ENCODE measurements at places on chromosomes 3 and 15. TPM values are rescaled to one million over a fixed set of nuclear protein-coding genes. Genes with fewer than 3 reads are reported as not detected.

DNA sequence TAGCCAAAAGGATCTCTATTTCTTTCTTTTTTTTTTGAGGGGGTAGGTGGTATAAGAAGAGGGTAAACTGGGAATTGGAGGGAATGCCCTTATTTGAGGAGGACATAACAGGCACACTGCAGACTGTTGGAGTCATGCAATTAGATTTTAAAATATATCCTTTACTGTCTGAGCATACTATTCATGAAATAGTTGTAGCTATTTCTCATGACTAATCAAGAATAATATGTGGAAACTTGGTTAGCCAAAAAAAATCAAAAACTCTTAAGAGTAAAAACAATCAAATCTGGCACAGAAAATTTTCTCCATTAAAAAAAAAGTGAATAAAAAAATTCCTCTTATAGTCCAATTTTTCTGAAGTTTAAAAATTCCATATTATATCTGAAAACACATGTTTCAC is 174.9 kb downstream of the SCAPER start:
- H3K4me3 ChIP-seq: no peak overlapping the region
- DNase-seq: no peak
- H3K27ac ChIP-seq: no peak overlapping the region
- H3K27me3 ChIP-seq: no peaks in the 10 kb centered on the region
- H3K36me3 ChIP-seq: peaks cover 10% of the 10 kb centered on the region
- no peaks in the 10 kb centered on the region for H3K4me1 ChIP-seq

- no peaks in the 10 kb centered on the region for H3K27me3 ChIP-seq
- DNase-seq: no peak
- H3K4me3 ChIP-seq: no peak overlapping the region
- H3K27ac ChIP-seq: no peak overlapping the region
- H3K4me1 ChIP-seq: no peaks in the 10 kb centered on the region
These were observed 62.3 kb upstream of the PLSCR4 start for GRCh38 chr3:146313031-146313745.

- no peak overlapping the region for H3K27ac ChIP-seq
- no peaks in the 10 kb centered on the region for H3K27me3 ChIP-seq
- DNase-seq: no peak
- no peak overlapping the region for H3K4me3 ChIP-seq
- no peaks in the 10 kb centered on the region for H3K36me3 ChIP-seq
These were observed 847.7 kb downstream of the EPHA3 start for GRCh38 chr3:89955156-89955555.

DNA sequence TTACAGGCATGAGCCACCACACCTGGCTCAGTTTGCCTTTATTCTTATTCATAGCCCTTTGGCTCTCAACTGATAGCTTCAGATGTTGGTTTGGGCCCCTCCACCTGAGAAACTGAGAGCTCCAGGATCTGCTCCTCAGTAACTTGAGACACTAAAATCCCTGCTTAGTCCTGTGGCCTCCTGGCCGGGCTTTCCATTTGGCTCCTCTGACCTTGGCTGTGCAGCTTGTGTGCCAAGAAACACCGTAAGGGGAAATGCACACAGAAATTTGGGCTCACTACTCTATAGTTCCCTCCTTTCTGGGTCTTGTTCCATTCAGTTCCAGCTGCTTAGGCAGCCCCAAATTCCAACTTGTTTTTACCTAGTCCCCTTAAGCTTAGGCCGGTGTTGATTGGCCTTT is 24.9 kb downstream of the NIPA2 start:
- no peak overlapping the region for H3K4me3 ChIP-seq
- no peaks in the 10 kb centered on the region for H3K27me3 ChIP-seq
- H3K27ac ChIP-seq: no peak overlapping the region
- no peak for DNase-seq
- H3K36me3 ChIP-seq: peaks cover 85% of the 10 kb centered on the region
- no peaks in the 10 kb centered on the region for H3K4me1 ChIP-seq

- H3K4me1 ChIP-seq: peaks cover 23% of the 10 kb centered on the region
- H3K4me3 ChIP-seq: no peak overlapping the region
- H3K27ac ChIP-seq: no peak overlapping the region
- no peak for DNase-seq
- H3K27me3 ChIP-seq: no peaks in the 10 kb centered on the region
These were observed 238.0 kb upstream of the LRTM1 start for GRCh38 chr3:55165704-55166405.

- H3K36me3 ChIP-seq: no peaks in the 10 kb centered on the region
- no peak overlapping the region for H3K4me3 ChIP-seq
- DNase-seq: no peak
- no peak overlapping the region for H3K27ac ChIP-seq
These were observed 413.7 kb downstream of the LPP start for GRCh38 chr3:188567478-188568195.

DNA sequence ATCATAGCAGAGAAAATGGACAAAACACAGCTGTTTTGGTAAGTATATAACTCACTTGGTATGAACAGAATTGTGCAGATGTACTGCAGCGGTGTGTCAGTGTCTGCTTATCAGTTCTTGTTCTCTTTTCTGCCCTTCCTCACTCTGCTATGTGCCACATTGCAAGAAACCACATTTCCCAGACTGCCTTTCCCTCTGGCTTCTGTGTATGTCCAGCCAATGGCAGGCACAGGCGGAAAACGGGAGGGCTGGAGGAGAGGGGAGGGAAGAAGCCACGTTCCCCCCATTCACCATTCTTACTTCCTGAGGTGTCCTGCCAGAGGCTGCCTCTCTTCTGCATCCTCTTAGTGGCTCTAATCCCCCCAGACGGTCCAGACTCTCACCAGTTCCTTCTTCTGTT is 15.4 kb downstream of the HHLA2 start:
- no peak for DNase-seq
- H3K27ac ChIP-seq: no peak overlapping the region
- H3K4me3 ChIP-seq: no peak overlapping the region
- H3K27me3 ChIP-seq: no peaks in the 10 kb centered on the region
- no peaks in the 10 kb centered on the region for H3K4me1 ChIP-seq

DNA sequence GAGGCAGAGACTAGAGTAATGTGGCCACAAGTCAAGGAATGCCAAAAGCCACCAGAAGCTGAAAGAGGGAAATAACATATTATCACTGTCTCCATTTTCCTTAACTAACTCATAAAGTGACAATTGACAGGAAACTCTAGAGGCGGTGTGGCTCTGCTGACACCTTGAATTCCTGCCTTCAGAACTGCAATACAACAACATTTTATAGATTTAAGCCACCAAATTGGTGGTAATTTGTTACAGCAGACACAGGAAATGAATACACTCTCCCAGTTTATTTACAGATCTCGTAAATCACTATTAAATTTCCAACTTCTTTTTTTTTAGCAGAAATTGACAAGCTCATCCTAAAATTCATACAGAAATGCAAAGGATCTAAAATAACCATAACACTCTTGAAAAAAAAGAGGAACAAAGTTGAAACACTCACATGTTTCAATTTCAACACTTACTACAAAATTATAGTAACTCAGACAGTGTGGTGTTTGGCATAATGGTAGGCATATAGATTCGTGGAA is 449.9 kb downstream of the OTOL1 start:
- no peaks in the 10 kb centered on the region for H3K36me3 ChIP-seq
- H3K4me1 ChIP-seq: no peaks in the 10 kb centered on the region
- no peak overlapping the region for H3K27ac ChIP-seq
- DNase-seq: no peak
- no peaks in the 10 kb centered on the region for H3K27me3 ChIP-seq

DNA sequence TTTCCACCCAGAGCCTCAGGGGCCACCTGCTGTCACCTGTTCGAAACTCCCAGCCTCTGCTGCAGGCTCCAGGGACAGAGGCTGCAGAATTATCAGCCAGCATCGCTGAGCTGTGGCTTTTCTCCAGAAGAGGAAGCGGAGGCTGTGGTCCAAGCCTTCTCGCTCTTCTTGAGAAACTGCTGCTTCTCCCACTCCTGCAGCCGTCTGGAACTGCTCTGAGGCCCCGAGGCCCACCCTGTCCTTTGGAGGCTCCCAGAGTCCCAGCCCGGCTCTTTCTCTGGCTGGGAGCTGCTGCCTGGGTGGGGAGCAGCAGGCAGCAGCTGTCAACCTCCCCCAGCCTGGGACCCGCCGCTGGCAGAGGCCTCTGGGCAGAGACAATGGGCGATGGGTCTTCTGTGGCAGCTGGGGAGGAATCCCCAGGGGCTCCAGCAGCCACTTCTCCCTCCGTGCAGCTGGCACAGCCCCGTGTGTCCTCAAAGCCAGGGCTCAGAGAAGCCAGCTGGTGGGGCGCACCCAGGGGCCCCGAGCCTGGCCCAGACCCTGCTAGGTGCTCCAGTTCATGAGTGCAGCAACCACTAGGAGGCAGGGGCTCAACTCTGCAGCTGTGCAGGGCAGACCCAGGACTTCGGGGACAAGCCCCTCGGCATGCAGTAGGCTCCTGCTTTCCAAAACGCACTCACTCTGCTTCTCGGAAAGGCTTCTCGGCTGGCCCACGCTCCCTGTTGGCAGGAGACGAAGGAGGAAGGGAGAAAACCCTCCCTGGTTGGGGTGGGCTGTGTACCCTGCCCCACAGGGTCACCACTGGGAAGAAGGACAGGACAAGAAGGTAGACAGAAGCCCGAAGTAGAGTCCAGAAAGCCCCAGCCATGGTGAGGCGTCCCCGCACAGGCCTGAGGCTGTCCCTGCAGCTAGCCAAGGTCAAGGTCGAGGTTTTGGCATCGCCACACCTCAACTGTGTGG is 49.9 kb upstream of the FURIN start:
- peak; percentile 74 for DNase-seq
- no peaks in the 10 kb centered on the region for H3K27me3 ChIP-seq
- no peak overlapping the region for H3K4me3 ChIP-seq
- H3K36me3 ChIP-seq: no peaks in the 10 kb centered on the region
- H3K4me1 ChIP-seq: no peaks in the 10 kb centered on the region

DNA sequence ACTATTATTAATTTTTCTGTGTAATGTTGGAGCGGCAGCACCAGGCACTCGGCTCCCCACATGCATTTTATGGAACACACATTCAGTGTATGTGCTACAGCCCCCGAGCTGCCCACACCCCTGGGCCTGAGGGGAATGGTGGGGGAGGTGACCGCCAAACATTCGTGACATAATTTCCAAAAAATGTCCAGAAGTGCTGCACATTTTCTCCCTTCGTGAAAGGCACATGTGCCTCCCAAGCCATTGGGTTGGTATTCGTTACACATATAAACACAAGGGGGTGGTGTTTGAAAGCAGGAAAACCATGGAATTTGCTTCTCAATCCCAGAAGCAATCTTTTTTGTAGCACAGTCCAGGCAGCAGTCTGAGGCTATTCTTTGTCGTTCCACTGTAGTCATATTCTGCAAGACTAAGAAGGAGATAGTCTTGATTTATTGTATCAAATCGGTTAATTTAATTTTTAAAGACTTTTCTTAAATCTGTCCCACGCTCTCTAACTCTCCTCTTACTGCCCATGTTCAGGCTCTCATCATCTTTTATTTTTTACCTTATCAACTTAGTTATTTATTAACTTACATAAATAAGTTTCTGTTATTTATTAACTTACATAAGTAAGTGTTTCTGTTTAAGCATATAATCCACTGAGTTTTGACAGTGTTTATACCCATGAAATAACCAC is 39.2 kb upstream of the POLR2M start:
- DNase-seq: no peak
- no peaks in the 10 kb centered on the region for H3K36me3 ChIP-seq
- peaks cover 15% of the 10 kb centered on the region for H3K4me1 ChIP-seq

DNA sequence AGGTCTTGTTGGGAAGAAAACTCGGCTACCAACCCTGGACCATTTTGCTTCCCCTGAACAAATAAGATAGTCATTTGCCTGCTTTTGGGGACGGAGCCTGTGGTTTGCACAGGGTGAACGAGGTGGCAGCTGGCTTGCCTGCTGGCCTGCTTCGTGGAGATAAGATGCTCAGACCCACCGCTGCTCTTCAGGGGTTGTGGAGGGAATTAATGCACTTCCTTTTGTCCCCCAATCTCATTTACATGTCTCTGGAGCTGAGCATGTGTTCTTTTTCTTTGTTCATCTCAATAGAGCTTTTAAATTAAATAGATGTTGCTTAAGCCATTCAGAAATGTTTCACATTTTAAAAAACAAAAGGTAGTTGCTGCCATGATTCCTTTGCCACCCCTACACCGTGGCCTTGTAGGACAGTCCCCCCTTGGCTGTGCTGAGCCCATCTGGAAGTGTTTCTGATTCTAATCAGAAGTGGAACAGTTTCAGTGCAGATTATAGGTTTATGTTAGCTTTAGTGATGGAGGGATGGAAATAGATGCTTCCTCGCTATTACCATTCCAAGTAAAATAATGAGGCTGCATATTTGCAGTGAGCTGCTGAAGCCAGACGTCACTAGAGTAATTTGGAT is 25.6 kb downstream of the APBA2 start:
- no peak overlapping the region for H3K4me3 ChIP-seq
- H3K36me3 ChIP-seq: no peaks in the 10 kb centered on the region
- H3K4me1 ChIP-seq: no peaks in the 10 kb centered on the region
- no peak overlapping the region for H3K27ac ChIP-seq

GRCh38 chr3:104438706-104439105 is 928.0 kb upstream of the ALCAM start:
- H3K4me3 ChIP-seq: no peak overlapping the region
- H3K4me1 ChIP-seq: peaks cover 10% of the 10 kb centered on the region
- no peak overlapping the region for H3K27ac ChIP-seq
- H3K36me3 ChIP-seq: no peaks in the 10 kb centered on the region

- H3K4me1 ChIP-seq: no peaks in the 10 kb centered on the region
- H3K4me3 ChIP-seq: no peak overlapping the region
- no peaks in the 10 kb centered on the region for H3K36me3 ChIP-seq
- no peak overlapping the region for H3K27ac ChIP-seq
- no peak for DNase-seq
These were observed 79.8 kb upstream of the SOX2 start for GRCh38 chr3:181631901-181632300.

DNA sequence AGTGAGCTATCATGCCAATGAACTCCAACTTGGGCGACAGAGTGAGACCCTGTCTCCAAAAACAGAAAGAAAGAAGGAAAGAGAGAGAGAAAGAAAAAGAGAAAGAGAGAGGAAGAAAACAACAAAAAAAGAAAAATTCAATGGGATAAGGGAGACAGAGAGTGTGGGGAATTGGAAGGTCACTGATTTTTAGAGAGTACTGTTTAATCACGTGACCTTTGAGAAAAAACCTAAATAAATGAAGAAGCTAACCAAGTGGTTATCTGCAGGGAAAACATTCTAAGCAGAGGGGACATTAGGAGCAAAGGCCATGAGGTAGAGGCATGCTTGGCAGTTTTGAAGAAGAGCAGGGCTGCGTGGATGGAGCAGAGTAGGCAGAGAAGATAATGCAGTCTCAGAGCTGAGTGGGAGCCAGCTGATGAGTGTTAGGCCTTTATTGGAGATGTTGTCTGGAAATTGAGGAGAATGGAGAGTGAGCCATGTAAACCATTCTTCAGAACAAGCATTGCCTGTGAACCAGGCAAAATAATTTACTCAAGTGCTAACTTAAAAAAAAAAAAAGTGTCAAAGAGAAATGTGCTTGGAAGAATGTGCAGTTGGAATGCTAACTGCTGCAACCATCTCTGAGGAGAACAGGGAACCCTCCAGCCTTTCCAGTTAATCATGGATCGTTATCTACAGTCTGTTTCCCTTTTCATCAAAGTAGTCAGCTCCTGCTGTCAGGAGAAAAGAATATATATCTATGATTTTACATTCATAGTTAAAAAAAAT is 377.3 kb upstream of the SEMA6D start:
- no peak overlapping the region for H3K4me3 ChIP-seq
- H3K4me1 ChIP-seq: no peaks in the 10 kb centered on the region
- H3K27me3 ChIP-seq: no peaks in the 10 kb centered on the region
- H3K36me3 ChIP-seq: no peaks in the 10 kb centered on the region
- DNase-seq: no peak

Gene TNNC1
- 0.99 TPM for total RNA-seq

Gene GOLGA6L4
- 1.4 TPM for total RNA-seq

Gene FAM174B
- 5.8 TPM for total RNA-seq

Gene CKMT1B
- total RNA-seq: 1.1 TPM

Gene C3orf33
- total RNA-seq: 8.6 TPM

Gene SNX22
- total RNA-seq: not detected

Gene FANCD2OS
- not detected for total RNA-seq

Gene GPR160
- total RNA-seq: 2.3 TPM

Gene TMCO5A
- total RNA-seq: not detected

Gene ADAMTS17
- total RNA-seq: 1.2 TPM
